Activated naive CD4-positive, alpha-beta T cell treated with anti-CD3 and anti-CD28 coated beads, Interleukin-2, amount 50 U/mL, for 72 hours (primary cell): ENCODE measurements at places on chromosomes 11 and 22.

DNA sequence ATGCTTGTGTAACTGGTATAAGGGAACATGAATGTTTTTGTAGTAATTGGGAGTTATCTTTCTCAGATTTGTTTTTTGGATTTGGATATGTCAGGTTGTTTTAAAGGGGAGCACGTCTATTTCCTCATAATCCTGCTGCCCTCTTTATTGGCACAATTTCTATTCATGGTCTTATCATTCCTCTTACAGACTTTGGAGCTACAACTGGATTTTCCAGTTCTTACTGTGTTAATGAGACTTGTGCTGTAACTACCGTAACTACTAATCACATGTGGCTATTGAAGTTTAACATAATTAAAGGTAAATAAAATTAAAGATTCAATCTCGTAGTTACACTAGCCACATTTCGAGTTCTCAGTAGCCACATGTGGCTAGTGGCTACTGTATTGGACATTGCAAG lies 1.9 kb downstream of the FDX1 start:
- no peak for DNase-seq

DNA sequence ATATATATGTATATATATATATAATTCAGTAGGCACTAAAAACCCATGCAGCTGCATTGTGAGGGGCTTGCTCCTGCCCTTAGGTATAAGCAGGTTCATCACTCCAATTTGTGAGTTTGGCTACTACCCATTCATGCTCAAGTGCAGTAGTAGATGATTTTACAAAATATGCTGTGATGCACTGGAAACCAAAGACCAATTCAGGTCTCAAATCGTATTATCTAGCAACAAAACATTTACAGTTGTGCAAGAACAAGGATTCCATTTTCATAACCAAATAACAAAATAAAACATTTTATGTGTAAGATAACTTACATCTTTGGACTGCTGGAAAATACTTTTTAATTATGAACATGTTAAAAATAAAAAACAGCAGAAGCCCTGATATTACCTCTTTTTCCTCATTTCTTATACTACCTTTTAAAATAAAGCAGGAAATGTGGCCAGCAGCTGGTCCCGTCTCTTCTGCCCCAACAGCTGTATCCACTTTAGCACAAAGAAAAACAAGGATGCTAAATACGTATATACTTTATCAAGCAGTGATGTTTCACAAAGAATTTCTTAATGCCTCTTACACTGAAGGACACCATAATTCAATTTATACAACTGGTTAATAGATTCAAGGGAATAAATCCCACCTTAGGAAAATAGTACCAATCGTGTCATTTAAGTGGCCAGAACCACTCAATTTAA lies 2.8 kb downstream of the CREBZF start:
- no peak for DNase-seq

- DNase-seq: no peak
Measured at GRCh38 chr11:45023065-45023365, 72.3 kb upstream of the TP53I11 start.

- DNase-seq: no peak
Measured at GRCh38 chr11:69362315-69362714, 68.4 kb downstream of the MYEOV start.

DNA sequence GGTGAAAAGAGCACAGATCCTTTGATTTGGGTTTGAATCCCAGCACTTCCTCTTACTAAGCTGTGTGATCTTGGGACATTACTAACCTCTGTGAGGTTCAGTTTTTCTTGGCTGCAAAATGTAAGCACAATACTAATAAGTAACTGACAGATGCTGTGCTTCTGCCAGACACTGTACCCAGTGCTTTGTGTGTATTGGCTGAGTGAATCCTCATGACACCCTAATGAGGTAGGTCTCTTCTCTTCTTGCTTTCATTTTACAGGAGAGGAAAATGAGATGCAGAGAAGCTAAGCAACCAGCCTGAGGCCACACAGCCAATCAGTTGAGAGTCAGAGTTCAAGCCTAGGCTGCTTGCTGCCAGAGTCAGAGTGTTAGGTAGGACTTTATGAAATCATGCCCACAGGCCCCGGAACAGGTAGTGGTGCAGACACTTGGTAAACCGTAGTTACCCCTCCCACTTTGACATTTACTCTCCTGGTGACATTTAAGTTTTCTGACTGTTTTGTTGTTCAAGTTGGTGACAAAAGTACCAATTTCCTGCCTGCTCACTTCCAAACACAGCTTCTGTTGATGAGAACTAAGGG lies 21.2 kb downstream of the PTPRJ start:
- peak; percentile 75 for DNase-seq

DNA sequence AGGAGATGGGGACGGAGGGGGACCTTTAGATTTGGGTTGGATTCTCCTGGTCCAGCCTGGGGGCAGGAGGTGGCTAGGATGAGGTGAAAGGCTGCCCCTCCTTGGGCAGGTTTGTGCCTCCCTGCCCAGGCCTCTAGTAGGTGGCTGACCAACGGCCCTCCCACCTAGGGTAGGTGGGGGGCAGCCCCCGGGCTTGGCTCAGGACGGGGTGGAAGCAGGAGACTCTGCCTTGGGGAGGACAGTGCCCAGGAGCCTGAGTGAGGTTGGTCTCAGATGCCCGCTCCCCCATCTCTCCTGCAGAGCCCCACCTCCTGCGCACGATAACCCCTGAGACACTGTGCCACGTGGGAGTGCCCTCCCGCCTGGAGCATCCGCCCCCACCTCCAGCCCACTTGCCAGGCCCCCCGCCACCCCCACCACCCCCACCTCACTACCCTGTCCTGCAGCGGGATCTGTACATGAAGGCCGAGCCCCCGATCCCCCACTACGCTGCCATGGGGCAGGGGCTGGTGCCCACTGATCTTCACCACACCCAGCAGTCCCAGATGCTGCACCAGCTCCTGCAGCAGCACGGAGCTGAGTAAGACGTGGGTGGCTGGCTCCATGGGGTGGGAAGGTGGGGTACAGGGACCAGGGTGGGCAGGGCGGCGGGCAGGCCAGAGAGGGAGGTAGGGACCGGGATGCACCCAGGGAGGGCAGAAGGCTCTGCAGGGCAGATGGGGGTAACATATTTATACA lies 17.7 kb downstream of the MYRF start:
- DNase-seq: no peak
